Stimulated activated CD8-positive, alpha-beta memory T cell treated with anti-CD3 and anti-CD28 coated beads, Interleukin-4, amount 100 ng/mL, for 1 hour (primary cell): ENCODE measurements at places on chromosomes 1 and 21.

DNA sequence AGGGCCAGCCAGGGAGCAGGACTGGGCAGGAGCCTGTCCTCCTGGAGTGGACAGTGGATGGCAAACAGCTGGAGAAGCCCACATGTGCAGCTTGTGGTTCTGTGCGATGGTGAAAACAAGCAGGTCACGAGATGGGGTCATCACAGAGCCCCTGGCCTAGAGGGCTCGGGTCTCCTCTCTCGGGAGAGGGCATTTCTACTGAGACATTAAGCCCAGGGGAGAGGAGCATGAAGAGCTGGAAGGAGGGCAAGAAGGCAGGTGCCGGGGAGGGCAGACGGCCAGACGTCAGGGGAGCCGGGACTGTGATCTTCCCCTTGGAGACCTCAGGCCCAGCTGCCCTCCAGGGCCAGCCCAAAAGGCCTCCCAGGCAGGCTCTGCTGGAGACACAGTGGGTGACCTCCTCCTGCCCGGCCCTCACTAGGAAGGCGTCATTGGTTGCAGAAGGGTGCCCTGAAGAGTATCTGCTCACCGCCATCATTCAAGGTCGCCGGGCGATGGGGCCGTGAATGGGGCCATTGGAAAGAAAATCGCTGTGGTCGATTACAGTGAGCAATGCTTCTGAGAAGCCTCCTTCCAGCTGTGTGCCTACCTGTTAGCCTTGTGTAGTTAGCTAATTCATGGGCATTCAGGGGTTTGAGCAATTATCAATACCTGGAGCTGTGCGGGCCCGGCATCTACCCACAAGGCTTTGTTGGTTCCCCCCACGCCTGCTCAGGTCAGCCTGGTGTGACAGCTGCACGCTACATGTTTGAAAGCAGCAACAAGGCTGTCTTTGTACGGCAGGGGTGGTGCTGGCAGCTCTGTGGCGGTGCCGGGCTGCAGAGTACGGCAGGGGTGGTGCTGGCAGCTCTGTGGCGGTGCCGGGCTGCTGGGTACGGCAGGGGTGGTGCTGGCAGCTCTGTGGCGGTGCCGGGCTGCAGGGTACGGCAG, 72.3 kb upstream of the ACTRT2 start:
- DNase-seq = no peak

GRCh38 chr1:82849460-82849859, 1048.7 kb downstream of the ADGRL2 start:
- DNase-seq = no peak

DNA sequence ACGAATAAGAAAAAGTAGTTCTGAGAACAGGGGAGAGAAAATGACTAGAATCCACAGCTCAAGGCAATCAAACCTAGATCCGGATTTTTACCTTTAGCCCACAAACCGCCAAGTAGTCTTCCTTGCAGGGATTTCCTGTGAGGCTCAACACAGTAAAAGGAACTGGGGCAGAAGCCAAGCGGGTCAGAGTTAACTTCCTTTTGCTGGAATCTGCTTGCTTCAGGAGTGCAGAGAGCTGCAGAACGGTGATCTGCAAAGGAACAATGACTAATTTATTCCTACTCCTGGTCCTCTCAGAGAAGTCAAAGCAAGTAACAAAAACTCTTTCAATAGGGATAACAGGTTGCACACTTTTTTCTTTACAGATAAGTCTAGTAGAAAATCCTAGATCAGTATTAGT, 53.4 kb downstream of the UBR4 start:
- DNase-seq = no peak

DNA sequence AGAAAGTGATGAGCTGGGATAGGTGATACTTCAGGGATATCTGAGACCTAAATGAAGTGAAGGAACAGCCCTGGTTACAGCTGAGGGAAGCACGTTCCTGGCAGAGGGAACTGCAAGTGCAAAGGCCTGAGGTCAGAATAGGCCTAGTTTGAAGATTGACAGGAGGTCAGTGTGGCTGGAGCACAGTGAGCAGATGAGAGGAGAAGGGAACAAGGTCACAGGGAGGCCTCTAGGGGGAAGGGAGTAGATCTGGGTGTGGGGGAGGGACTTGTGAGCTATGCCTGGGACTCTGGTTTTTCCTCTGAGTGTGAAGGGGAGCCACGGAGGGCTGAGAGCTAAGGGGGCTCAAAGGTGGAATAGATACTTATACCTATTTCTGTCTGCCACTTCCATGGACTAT, 736.4 kb downstream of the MATN1 start:
- no peak for DNase-seq

GRCh38 chr1:2242814-2243725, 15.0 kb downstream of the SKI start:
- no peak for DNase-seq

- DNase-seq = no peak
Measured at GRCh38 chr1:64866689-64867088, 99.7 kb downstream of the JAK1 start.

GRCh38 chr1:2977886-2978611, 43.2 kb upstream of the ACTRT2 start:
- no peak for DNase-seq

DNA sequence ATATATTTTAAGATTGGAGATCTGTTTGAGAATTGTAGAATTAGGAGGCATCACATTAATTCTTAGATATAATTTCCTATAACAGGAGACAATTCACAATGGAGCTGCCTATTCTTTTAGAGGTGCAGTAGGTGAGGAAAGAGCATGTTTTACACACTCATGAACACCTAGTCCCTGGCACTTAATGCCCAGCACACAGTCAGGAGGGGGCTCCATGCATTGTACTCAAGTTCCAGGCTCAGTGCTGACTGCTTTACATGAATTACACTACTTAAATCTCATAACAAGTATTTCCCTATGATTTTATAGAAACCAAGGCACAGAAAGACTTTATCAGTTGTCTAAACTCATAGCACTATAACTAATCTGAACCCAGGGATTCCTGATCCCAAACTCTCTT, 360 bp upstream of the GBP3 start:
- no peak for DNase-seq

DNA sequence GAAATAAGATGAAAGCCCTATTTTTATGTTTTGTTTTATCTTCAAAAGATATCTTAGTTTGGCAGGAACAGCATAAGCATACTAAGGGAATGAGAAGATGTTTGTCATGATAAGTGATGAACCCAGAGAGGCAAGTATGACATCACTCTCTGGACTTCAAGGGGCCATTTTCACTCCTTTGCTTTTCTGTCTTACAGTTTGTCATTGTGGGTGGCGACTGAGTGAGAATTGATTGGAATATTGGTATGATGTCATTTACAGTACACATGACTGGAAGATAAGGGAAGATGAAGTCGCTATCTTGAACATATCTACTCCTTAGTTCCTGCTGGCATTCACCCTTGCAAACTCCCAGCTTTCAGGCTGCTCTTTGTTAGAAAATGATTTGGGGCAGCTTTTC, 258.1 kb upstream of the RAB4A start:
- no peak for DNase-seq

GRCh38 chr1:52947490-52947889, 20.4 kb downstream of the SCP2 start:
- DNase-seq = no peak

- no peak for DNase-seq
Measured at GRCh38 chr1:230005040-230005439, 62.0 kb upstream of the GALNT2 start.

GRCh38 chr1:82785268-82785790, 984.6 kb downstream of the ADGRL2 start:
- no peak for DNase-seq

DNA sequence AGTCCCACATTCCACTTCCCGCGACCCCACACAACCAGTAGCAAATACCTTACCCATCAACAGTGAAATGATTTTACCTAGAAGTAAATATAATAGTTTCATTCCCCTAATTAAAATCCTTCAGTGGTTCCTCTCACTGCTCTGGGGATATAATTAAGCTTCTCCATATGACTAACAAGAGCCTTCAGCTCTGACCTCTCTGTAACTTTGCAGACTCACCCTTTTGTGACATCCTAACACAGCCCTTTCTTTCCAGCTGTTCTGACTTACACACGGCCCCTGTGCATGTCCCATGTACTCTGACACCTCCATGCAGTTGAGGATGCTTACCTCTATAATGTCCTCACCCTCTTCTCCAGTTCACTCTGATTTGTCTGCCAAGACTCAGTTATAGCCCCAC, 137.3 kb upstream of the SPAG17 start:
- no peak for DNase-seq

DNA sequence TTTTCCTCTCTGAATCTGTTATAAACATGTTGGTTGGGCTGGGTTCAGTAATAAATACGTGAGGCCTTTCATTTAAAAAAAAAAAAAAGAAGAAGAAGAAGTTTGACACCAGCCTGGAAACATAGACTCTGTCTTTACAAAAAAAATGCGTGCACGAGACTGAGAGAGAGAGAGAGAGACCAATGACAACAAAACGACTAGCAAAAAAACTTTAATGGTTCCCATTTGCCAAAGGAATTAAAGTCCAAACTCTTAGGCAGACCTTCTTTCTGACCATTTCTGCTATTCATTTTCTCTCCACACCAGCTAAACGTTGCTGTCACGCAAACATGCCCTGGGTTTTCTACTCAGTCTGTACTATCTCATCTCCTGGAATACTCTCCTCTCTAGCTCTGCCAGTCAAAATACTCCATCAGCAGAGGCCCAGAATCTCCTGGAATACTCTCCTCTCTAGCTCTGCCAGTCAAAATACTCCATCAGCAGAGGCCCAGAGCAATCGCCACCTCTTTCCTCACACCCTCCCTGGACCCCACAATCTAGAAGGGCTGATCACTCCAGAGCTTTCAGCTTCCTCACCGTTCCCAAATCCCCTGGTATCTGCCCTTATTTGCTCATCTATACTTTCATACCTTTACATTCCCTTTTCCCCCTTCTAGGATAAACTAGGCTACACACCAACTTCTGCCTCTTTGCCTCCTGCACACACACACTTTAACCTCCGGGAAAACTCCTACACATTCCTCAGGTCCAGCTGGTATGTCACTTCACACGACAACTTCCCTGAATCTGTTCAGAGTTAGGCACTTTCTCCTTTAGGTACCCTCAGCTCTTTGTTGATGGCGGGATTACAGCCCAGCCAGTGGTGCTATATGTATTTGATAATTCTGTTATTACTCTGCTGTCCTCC, 100.0 kb downstream of the CDC7 start:
- no peak for DNase-seq

DNA sequence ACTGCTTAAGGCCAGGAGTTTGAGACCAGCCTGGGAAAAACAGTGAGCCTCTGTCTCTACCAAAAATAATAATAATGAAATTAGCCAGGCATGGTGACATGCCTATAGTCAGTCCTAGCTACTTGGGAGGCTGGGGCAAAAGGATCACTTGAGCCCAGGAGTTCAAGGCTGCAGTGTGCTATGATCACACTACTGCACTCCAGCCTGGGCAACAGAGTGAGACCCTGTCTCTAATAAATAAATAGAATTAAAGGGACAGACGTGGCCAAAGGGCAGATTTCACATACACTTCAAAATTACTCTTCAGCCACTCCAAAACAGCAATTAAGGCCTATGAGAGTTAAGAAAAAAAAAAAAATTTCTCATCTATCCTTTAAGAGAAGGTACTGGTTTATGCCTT, 45.7 kb downstream of the GATAD2B start:
- DNase-seq = no peak

GRCh38 chr1:166080277-166080966, 86.4 kb downstream of the FAM78B start:
- no peak for DNase-seq

GRCh38 chr1:214135886-214136285, 145.1 kb upstream of the SMYD2 start:
- DNase-seq = no peak

- DNase-seq = no peak
Measured at GRCh38 chr1:10980841-10981727, 31.4 kb upstream of the TARDBP start.

DNA sequence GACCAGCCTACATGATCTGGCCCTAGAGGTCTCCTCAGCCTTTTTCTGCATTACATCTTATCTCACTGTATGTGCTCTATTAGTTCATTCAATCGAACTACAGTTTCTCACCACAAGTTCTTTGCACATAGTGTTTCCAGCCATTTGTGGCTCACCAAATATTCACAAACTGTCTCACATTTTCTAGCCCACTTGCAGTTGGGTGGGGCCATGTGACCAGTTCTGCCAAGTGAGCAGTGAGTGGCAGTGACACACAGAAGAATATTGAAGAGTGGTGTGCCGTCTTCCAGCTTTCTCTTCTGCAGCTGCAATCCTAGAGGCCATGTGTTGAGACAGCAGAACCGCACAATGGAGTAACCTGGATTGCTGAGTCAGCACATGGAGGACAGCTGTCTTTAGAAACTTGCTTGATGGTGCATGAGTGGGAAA, 103.2 kb upstream of the ZNF644 start:
- DNase-seq = no peak

DNA sequence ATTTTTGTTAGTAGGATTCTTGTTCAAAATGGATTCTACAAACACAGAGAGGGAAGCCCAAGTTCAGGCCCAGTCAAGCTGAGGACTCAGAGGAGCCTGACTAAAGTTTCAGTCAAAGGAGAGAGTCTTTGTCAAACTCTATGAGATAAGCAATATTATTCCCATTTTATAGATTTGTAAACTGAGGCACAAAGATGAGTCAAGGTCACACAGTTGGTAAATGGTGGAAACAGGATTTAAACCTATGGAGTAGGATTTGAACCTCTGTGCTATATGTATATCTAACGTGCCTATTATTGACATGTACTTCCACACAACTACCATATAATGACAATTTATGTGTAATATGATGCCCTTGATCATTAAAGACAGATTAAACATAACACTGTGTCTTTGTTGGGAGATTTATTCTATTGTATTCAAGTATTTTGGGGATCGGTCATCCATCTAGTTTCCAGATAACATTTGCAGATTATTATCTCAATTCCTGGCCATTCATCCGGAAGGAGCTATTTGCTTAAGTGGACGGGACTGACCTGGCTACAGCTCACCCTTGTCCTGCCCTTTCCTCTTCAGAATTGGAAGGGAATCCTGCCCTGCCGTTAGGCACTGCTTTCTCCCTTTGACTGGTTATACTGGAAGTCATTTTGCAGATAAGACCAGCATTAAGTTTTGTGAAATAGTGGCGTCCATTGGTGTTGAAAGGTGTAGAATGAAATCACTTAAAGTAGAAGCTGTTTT, 86.1 kb upstream of the LMO4 start:
- DNase-seq = no peak

GRCh38 chr1:109762821-109763645, 690 bp downstream of the EPS8L3 start:
- no peak for DNase-seq

GRCh38 chr1:210372931-210373627, 44.4 kb downstream of the HHAT start:
- no peak for DNase-seq
